Spinal cord (tissue), 10 donors: ENCODE measurements at places on chromosomes 1 and 21. TPM values are rescaled to one million over a fixed set of nuclear protein-coding genes. Genes with fewer than 3 reads are reported as not detected.

- H3K36me3 ChIP-seq: no peaks in the 10 kb centered on the region
- peaks cover 5% of the 10 kb centered on the region for H3K4me1 ChIP-seq
- no peak overlapping the region for H3K4me3 ChIP-seq
- no peak overlapping the region for H3K27ac ChIP-seq
Measured at GRCh38 chr1:180247061-180247460, 17.0 kb downstream of the LHX4 start.

- no peak for DNase-seq
- no peak overlapping the region for H3K4me3 ChIP-seq
- H3K27ac ChIP-seq: no peak overlapping the region
- H3K27me3 ChIP-seq: no peaks in the 10 kb centered on the region
- H3K4me1 ChIP-seq: peaks cover 14% of the 10 kb centered on the region
Measured at GRCh38 chr1:36343651-36344394, 20.4 kb upstream of the EVA1B start.

DNA sequence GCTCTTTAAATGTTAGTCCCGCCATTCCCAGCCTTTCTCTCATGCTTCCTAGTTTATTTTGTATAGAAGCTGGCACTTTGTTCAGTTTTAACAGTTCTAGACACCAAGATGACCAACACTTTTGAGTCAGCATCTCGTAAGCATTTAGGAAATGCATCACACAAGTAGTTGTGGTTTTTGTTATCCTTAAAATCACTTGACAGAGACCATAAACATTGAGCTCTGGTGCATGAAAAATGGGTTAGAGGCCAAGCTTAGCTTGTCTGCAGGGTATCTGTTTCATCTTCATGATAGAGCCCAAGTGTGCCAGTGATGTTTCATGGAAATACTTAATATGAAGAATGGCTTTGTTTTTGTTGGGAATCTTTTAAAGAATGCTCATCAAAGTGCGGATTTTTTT lies 159.7 kb downstream of the DISP1 start:
- no peaks in the 10 kb centered on the region for H3K36me3 ChIP-seq
- no peak overlapping the region for H3K4me3 ChIP-seq
- DNase-seq: no peak
- no peaks in the 10 kb centered on the region for H3K4me1 ChIP-seq
- no peaks in the 10 kb centered on the region for H3K27me3 ChIP-seq

DNA sequence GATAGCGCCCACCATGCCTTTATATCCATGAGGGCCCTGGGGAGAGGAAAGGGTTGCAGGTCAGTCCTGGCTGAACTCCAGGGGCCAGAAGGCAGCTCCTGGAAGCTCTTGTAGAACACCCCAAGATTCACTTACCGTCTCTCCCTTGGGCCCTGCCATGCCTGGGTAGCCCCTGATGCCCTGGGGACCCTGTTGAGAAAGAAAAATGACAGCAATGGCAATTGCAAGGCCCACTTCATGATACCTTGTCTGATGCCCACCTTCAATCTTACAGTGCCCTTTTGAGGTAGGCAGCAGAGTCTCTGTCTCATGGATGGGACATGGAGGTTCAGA lies 7.0 kb downstream of the COL9A2 start:
- DNase-seq: no peak
- no peak overlapping the region for H3K4me3 ChIP-seq
- no peaks in the 10 kb centered on the region for H3K27me3 ChIP-seq
- no peak overlapping the region for H3K27ac ChIP-seq
- H3K4me1 ChIP-seq: peaks cover 70% of the 10 kb centered on the region

- no peaks in the 10 kb centered on the region for H3K36me3 ChIP-seq
- H3K4me3 ChIP-seq: no peak overlapping the region
- H3K27ac ChIP-seq: no peak overlapping the region
- no peak for DNase-seq
- no peaks in the 10 kb centered on the region for H3K4me1 ChIP-seq
Measured at GRCh38 chr1:232789651-232790050, 15.6 kb upstream of the MAP10 start.

TNFRSF8 gene
- total RNA-seq: 0.20 TPM

BRDT gene
- 0.10 TPM for total RNA-seq

S100A9 gene
- 16.5 TPM for total RNA-seq

- DNase-seq: no peak
- no peak overlapping the region for H3K27ac ChIP-seq
- no peak overlapping the region for H3K4me3 ChIP-seq
- H3K4me1 ChIP-seq: no peaks in the 10 kb centered on the region
Measured at GRCh38 chr1:113031171-113031933, 41.6 kb upstream of the LRIG2 start.

DNA sequence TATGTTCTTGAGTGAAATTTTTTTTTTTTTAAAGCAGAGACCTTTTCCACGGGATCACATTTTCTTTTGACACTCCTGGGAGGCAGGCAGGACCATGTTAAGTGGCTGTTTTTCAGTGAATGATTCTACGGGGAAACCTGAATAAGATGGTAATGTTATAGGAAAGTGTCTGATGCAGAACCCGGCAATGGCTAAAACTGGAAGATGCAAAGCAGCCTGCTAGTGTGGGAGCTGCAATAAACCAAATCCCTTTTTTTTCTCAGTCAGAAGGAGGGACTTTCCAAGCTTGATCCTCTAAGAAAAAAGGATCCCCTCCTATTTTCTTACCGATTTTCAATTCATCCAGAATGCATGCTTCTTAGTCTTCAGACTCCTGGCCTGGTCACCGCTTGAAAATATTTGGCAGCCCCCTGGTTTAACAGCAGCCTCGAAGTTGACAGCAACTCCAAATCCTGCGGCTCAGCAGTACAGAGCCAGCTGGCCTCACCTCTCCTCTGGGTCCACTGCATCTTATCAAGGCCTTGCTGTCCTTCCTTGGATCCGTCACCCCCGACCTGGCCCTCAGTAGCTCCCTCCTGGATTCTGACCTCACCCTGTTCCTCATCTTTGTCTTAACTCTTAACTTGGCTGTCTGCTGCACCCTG lies 5.6 kb downstream of the MX2 start:
- H3K27ac ChIP-seq: no peak overlapping the region
- no peak for DNase-seq
- no peak overlapping the region for H3K4me3 ChIP-seq
- no peaks in the 10 kb centered on the region for H3K36me3 ChIP-seq
- peaks cover 16% of the 10 kb centered on the region for H3K4me1 ChIP-seq

DNA sequence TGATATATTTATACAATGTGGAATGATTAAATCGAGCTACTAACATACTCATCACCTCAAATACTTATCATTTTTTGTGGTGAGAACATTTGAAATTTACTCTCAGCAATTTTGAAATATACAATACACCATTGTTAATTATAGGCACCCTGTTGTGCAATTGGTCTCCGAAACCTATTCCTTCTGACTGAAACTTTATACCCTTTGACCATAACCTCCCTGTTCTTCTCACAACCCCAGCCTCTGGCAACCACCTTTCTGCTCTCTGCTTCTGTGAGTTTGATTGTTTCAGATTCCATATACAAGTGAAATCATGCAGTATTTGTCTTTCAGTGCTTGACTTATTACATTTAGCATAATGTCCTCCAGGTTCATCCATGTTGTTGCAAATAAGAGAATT lies 49.5 kb downstream of the SETD4 start:
- H3K4me3 ChIP-seq: no peak overlapping the region
- H3K36me3 ChIP-seq: no peaks in the 10 kb centered on the region

DNA sequence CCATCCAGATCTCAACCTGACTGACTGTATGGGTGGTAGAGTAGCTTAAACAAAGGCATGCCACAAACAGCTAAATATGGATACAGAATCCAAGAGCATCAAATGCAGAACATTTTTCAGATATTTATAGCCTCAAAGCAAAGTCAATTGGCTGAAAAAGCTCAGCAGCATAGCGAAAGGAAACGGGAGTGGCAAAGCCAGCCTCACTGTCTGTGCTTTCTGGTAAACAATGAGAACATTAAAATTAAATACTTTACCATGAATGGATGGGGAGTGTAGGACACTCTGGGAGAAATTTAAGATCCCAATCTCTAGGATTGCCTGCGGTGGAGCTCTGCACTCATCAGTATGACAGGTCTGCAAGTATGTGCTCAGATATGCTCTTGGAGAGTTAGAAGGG lies 4.4 kb downstream of the RASAL2 start:
- DNase-seq: peak; percentile 22
- H3K36me3 ChIP-seq: no peaks in the 10 kb centered on the region
- no peak overlapping the region for H3K27ac ChIP-seq
- H3K27me3 ChIP-seq: no peaks in the 10 kb centered on the region
- no peak overlapping the region for H3K4me3 ChIP-seq
- H3K4me1 ChIP-seq: no peaks in the 10 kb centered on the region

DNA sequence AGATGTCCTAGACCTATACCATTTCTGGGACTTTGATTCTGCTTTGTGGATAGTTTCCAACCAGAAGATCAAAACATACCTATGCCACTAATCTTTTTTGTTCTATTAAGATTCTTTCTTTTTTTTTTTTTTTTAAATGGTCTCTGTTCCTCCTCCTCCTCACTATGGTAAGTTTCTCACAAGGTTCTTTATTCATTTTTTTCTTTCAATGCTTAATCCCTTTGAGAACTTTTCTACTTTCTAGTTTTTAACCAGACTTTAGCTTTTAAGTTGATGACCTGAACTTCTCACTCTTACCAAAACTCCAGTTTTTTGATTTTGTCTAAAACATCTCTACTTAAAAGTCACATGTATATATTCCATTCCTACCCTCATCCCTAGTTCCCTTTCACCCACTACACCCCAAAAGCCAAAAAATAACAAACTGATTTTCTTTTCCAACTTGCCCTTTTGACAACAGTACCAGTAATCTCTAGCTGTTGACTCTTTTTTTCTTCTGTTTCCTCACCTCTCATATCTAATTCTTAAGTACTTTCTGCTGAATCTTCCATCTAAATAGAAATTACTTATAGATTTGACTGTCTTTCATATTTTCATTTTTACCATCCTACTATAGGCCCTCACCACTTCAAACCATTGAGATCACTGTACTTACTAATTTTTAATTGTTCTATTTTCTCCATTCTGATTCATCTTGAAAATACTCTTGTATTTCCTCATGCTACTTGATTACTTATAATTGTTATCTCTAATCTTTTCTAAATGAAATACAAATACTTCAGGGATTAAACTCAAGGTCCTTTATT lies 6.1 kb downstream of the CEPT1 start:
- no peaks in the 10 kb centered on the region for H3K4me1 ChIP-seq
- no peak overlapping the region for H3K4me3 ChIP-seq
- H3K27me3 ChIP-seq: no peaks in the 10 kb centered on the region
- H3K27ac ChIP-seq: no peak overlapping the region

DNA sequence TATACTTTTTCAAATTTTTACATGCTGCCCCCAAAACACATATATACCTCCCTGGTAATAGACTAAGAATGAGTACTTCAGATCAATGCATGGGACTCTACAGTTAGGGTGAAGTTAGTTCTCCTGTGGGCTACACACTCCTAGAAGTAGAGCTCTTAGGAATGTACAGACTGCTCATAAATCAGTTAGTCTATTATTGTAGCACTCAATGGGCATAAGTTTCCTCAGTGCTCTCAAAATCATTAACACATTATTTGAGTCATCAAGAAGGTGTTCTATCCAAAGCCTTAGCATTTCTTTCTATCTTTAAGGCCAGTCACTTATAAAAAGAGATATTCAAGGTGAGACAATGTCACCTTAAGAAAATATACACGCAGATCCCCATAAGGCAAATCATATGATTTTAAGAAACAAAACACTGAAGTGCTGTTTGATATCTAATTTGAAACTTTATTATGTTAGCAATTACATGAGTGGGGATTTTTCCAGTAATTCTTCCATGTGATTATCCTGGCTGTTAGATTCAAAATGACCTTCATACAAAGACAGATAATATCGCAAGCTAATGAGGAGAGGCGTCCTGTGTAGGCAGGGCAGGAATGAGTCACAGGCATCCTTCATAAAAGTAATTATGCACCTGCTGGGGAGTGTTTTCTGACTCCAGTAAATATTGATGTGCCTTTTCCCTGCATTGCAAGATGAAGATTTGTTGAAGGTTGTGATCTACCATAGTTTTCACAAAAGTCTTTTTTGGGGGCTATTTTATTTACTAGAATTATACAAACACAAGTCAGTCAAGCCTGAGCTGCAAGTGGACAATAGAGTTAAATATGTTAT lies 167.2 kb upstream of the ATP1B1 start:
- peak; percentile 72 for DNase-seq
- no peak overlapping the region for H3K4me3 ChIP-seq
- no peak overlapping the region for H3K27ac ChIP-seq
